Activated T-helper 1 cell treated with Interleukin-2 at 50 U/mL for 16 hours (primary cell): ENCODE measurements at places on chromosomes 1 and 21.
A peak's percentile ranks its signal among the peaks of the same experiment; 100 is the strongest.

GRCh38 chr21:34706337-34706736 is 37.5 kb downstream of the CLIC6 start:
- DNase-seq = no peak

DNA sequence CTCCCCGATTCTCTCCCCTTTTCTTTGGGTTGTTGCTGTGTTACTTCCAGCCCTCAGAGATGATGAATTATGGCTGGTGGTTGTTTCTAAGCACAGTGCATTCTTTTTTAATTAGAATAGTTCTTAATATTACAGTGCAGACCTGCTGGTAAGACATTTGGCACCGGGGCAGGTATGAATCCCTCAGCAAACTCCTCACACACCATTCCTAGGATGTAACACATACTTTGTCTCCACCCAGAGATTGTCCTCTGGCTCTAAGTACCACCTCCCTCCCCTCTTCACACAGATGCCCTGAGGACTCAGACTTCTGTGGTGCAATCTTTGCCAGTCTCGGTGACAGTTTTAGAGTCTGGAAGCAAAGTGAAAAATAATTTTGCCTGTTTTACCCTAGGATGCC is 143.1 kb downstream of the HLX start:
- no peak for DNase-seq

DNA sequence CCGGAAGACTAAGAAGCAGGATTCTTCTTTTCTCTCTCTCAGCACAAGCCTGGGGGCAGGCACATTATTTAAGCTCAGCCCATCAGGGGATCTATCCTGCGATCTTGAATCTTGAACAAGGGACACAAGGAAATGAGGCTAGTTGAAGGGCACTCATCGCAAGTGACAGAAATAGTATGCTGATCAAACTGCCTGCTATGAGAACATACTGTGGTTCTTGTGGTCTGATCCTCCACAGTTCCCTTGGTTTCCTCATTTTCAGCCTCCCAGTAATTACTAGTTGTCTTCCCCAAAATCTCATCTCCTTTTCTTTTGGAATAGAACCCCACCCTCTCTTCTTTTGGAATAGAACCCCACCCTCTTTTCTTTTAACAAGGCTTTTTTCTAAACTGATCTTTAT is 6.5 kb downstream of the ANKRD45 start:
- DNase-seq = no peak

- peak; percentile 9 for DNase-seq
These were observed at the start of gene DNAJC6 for GRCh38 chr1:65309304-65310077. DNAJC6 (plus strand) TSS chr1:65309543; CDS start chr1:65309746, 203 bp downstream.

- no peak for DNase-seq
These were observed 233.8 kb downstream of the TTLL7 start for GRCh38 chr1:83765125-83765524.

- no peak for DNase-seq
These were observed 81.8 kb downstream of the PBX1 start for GRCh38 chr1:164640686-164641352.

GRCh38 chr1:212295579-212295978 is 10.4 kb downstream of the PPP2R5A start:
- DNase-seq = no peak

- DNase-seq = no peak
These were observed 62.9 kb upstream of the LMO4 start for GRCh38 chr1:87265786-87266185.

DNA sequence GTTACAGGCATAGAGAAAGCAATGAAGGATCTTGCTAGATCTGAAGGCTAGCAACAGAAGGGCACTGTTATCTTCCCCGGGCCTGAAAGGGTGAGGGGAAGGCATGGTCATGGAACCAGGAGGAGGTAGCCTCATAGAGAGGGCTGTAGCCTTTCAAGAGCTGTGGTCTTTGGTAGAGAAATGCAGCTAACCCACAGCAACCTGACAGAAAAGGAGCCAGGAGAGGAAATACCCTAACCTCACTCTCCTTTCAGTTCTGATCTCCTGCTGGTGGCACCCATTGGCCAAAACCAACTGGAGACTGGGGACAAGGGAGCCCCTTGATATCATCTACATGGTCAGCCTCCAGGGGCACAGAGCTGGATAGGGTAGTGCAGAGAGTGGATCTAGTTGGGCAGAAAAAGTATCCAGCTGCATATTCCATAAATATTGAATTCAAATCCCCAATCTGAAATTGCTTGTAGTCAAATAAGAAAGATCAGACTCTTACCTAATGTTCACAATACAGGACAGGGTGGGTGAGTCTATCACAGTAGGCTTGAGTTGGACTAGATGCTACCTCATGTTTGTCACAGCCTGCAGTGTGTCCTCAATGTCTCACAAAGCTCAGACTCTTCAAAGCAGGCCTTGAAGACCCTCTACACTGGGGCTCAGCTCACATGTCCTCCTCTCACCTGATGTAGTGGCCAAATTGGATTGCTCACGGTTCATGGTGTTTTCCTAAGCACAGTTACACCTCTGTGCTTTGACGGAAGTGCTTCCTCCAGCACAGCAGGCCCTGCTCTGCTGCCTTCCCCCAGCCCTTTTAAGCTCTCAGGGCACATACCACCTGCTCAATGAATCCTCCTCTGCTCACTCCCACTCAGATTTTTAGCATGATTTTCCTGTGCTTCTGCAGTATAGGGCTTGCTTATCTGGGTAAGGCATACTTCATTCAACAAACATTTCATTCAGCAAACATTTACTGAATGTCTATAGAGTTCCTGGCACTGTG is 74.1 kb upstream of the JUN start:
- DNase-seq = peak; percentile 13

- DNase-seq = peak; percentile 25
These were observed 83.1 kb downstream of the HHIPL2 start for GRCh38 chr1:222464841-222465210.

GRCh38 chr1:110554871-110555801 is 36.2 kb upstream of the KCNA10 start:
- peak; percentile 41 for DNase-seq

- no peak for DNase-seq
These were observed 130.5 kb downstream of the BACH1 start for GRCh38 chr21:29429218-29429617.

DNA sequence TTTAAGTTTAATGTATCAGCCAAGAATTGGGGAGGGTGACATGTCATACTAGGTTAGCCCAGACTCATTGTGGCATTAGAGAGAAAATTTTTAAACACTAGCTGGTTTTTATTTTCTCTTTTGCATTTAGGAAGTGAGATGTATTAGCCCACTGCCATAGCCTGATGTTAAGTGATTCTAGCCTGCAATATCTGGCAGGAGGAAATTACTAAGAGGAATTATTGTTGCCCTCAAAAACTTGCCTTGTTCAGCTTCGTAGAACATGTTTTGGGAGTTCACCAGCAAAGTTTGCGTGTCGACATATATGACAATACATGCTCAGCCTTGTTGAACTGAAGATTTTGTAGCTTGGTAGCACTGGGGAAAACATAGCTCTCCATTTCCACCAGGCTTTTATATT is 12.5 kb downstream of the ADAM30 start:
- DNase-seq = no peak

GRCh38 chr1:3509721-3510120 is 55.3 kb downstream of the ARHGEF16 start:
- no peak for DNase-seq

DNA sequence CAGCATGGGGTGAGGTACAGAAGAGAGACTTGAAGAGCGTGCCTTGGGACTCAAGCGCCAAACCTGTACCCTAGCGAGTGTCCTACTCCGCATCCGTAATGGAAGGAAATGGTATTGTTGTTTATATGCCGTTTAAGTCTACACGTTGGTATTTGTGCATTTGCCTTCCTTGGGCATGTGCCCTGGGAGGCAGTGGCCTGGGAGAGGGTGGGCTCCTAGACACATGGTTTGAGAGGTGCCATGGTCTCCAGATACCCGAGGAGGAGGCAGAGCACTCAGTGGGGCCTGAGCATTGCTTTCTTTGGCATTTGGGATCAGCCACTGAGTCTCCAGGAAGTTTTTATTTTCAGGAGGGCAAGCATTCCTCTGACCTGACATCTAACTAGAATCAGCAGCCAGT is 6.5 kb downstream of the ZNF672 start:
- no peak for DNase-seq

DNA sequence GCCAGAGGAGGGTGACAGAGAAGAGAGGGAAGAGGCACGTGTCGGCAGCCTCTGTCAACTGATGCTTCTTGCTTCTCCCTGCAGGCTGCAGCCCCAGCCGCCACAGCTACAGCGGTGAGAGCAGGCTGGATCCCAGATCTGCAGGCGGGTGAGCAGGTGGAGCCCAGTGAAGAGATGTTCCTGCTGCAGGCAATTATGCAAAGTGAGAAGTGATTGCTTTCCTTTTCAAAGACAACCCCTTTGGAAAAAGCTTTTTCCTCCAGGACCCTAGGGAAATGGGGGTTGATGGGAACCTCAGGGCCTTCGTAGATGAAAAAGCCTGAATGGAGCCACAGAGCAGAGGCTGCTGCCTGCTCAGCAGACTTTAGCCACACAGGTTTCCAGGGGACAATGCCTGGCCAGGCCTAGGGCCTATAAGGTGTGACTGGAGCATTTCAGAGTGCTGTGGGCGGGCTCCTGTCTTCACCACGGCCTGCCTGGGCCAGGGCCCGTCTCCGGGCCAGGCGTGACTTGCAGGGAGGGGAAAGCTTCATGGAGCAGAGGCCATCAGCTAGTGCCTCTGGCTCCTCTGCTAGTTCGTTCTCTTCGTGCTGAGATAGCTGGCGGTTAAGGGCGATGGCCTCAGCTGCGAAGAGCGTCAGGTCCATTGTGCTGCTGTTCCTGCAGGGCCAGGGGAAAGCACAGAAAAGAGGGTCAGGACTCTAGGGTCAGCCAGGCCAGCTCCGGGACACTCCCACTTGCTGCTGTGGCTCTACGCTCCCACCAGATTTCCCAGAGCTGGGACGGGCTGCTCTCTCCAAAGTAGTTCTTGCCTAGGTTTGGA is 6.9 kb upstream of the KNCN start:
- DNase-seq = no peak

DNA sequence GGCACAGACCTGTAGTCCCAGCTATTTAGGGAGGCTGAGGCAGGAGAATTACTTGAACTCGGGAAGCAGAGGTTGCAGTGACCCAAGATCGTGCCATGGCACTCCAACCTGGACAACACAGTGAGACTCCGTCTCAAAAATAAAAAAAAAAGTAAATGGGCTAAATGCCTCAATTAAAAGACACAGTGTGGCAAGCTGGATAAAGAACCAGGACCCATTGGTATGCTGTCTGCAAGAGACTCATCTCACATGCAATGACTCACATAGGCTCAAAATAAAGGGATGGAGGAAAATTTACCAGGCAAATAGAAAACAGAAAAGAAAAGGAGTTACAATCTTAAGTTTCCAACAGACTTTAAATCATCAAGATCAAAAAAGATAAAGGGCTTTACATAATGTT is 40.3 kb downstream of the ACBD6 start:
- no peak for DNase-seq

- no peak for DNase-seq
These were observed 11.9 kb upstream of the GPX7 start for GRCh38 chr1:52590266-52590665.

DNA sequence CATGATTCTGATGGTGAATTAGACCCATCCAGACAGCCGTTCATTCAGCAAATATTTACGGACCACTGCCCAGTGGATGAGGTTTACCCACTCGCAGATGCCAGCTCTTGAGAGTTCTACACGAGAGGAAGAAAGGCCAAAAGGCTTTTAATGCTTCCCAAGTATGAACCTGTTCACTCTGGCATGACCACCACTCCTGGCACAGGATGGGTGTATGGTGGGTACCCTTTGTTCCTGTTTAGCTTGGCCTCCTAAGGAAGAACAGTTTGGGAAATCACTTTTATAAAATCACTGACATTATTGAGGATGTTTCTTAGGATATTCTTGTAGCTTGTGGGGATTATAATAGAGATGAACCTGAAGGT is 67.2 kb downstream of the HMGB4 start:
- no peak for DNase-seq

- no peak for DNase-seq
These were observed 44.2 kb downstream of the TBX19 start for GRCh38 chr1:168324745-168325425.

DNA sequence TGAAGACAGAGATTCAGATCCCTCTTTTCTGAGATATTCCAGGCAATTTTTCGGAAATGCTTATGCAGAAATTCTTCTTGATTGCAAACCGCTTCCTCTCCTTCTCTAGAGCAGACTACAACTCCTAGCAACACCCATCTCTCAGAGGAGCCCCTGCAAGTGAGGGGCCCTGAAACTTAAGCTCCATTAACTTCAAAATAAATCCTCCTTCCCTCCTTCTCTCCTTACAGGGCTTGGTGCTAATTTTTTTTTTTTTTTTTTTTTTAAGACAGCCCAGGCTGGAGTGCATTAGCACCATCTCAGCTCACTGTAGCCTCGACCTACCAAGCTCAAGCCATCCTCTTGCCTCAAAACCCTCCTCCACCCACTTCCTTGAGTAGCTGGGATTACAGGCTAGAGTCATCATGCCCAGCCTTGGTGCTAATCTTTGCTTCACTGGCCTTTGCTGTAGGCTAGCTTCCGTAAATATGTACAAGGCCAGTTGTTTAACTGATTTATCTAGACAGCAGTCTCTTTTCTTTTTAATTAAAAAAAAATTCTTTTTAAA is 30.2 kb upstream of the SFPQ start:
- no peak for DNase-seq

DNA sequence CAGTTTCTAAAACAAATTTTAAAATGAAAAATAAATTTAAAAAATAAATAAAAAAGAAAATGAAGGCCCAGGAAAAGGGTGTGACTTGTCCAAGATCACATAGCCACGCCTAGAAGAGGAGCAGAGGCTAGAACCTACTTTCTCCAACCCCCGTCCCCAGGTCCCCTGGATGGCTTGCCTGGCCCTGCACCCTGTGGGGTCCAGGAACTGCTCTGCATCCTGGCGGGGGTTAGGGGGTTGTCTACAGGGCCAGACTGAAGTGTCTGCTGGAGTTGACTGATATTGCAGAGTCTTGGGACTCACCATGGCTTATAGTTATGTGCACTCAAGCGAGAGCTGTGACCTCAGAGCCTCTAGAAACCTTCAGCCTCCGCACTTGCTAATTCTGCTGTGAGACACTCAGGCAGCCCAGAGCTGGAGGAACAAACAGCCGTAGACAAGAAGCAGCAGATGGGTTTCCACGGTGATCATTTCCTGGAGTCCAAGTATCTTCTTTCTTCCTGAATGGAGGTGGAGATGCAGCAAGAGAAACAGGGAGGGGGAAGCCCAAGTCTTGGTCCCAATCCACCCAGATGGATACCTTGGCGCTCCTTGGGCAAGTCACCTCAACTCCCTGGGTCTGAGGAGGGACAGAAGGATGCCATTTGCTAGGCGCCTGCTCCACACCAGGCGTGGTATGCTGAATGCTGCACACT is 5.2 kb upstream of the EXTL1 start:
- DNase-seq = no peak

DNA sequence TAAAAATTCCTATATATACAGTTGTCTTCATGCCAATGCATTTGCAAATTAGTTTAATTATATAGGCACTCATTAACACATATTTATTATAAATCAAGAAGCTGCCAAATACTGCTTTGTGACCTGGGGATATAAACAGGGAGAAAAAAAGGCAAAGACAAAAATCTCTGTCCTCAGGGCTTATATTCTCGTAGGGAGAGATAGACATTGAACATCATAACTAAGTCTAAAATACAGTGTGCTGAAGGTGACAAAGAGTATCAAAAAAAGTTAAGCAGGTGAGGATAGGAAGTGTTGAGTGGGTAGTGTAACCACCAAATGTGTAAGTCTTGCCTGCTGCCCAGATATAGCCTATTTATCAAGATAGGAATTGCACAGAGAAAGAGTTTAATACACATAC is 40.7 kb upstream of the LYPLAL1 start:
- no peak for DNase-seq
